ENCODE measurements at places on chromosomes 4 and X.

DNA sequence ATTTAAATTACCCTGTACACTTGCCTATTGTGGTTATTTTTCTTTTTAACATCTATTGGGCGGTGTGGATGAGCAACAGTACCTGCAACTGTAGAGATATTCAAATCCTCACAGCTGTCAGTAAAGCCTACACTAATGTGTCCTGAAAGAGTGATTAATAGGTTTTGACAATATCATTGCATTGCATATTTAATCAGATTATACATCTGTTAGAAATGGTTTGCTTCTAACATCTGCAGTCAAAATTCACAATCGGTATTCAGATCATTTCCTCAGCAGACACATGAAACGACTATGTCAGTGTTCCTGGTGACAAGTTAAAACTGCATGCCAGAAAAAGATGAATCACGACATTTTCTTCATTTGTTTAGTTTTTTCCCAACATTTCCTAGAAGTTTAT, 254.6 kb upstream of the EPHA5 start:
- DNase-seq = no peak

DNA sequence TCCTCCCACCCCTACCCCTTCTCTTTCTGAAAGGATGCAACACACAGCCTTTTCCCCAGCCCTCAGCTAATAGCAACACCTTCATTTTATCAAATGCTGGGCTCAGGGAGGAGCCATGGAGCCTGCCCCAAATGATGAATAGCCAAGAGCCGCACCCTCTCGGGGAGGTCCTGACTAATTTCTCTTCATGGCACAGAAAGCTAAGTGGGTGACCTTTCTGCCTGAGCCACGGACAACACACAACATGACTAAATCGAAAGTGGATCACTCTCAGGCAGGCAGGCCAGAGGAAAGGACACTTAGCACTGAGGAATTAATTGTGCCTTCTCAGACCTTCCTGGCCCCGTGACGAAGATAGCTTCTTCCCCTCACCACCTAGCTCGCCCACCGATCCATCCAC, 165.1 kb upstream of the RAI2 start:
- DNase-seq = no peak

DNA sequence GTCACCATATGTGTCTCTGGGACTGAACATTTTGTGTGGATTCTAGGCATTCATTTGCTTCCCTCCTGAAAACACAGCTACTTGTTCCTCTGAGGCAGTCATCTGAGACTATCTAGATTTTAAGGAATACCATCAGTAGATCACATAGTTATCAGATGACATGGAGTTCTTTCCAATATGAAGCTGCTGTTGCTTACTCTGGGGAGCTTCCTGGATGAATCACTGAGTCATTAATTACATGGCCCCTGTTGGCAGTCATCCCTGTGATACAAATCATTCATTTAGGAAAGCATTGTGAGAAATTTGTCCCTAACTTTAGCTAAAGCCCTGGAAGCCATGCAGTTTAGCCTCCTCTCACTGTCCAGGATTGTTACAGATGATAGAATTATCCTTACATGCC, 98.2 kb upstream of the ARSJ start:
- no peak for DNase-seq

GRCh38 chr4:25377572-25378436, 741 bp downstream of the ANAPC4 start:
- no peak for DNase-seq

GRCh38 chrX:45623266-45623665, 422.6 kb upstream of the DIPK2B start:
- DNase-seq = no peak

- DNase-seq = no peak
Measured at GRCh38 chrX:111008126-111008525, 87.9 kb upstream of the PAK3 start.

DNA sequence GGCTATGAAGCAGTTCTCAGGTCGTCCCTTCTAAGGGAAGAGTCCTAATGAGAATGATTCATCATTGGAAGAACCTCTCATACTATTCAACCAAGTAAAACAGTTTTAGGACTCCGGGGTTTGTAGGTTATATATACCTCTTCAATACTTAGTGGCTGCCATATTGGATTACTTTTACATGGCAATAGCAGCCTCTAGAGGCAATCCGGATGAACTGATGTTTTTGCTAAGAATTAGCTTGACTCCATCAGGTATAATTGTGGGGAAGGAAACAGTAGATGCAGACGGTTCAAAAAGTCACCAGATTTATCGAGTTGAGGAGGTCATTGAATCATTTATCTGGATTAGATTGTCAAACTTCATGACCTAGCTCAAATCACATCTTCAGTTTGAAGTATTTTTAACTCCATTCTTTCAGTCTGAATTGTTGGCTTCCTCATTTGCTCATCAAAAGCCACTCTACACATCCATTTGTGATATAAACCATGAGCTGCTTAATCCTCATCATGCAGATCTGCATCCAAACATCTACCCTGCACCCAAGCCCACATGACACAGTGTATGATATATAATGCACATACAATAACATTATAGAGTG, 28.4 kb downstream of the GUCY1B1 start:
- DNase-seq = no peak

DNA sequence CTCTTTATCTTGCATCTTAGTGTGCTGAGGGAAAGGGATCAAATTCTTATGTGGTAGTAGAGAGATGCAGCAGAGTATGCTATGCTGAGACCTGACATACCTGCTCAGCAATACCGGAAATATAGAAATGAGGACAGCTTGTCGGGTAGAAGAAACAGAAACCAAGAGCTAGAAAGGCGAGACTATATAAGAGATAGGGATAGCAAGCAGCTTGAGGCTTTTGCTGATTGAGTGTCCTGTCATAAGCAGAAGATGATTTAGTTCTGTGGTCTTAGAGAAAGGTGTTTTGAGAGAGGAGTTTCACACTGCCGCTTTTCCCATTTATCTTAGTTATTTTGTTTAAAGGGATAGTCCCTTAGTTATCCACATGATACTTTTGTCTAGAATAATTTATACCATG, 31.7 kb downstream of the USP9X start:
- no peak for DNase-seq

- DNase-seq = no peak
Measured at GRCh38 chrX:152614791-152615190, 22.9 kb upstream of the GABRQ start.

DNA sequence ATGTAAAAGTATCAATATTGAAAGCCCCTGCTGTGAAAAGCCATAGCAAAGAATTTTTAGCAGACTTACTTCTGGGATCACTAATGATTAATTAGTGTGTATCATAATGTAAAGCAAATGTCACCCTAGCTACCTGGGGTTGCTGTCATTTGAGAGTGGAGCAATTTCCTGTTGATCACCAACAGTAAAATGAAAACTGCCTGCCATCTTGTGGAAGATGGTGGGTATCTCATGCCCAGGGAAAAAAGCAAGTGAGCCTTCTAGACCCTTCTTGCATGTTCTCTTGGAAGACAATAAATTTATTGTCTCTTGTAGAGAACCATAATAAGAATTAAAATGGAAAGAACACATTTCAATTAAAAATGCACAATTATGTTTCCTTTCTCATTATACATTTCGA, 360.2 kb downstream of the ZIC3 start:
- DNase-seq = peak; percentile 57

DNA sequence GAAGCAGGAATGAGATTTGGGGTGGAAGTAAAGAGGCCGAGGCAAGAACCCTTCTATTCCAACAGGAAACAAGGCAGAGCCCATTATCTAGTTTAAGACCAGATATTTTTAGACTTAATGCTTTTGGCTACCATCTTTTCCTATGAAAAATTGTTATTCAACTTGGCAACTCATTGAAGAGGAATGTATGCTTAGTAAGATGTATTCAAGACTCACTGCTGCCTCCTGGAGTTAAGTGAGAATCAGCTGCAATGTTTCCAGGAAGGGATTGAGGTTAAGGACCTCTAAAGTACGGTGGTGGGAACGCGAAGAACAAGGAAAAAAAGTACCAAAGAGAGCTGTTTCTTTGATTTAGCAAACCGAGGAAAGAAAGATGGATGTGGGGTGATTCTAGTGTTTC, 89.1 kb downstream of the RAPGEF2 start:
- peak; percentile 27 for DNase-seq

GRCh38 chrX:110276778-110277177, 41.1 kb downstream of the AMMECR1 start:
- DNase-seq = no peak

Data from NCI-H526 (cell line).